NCI-H187 treated with DMSO at 0.1 percent for 48 hours (cell line): ENCODE measurements at places on chromosomes 3 and 15.

DNA sequence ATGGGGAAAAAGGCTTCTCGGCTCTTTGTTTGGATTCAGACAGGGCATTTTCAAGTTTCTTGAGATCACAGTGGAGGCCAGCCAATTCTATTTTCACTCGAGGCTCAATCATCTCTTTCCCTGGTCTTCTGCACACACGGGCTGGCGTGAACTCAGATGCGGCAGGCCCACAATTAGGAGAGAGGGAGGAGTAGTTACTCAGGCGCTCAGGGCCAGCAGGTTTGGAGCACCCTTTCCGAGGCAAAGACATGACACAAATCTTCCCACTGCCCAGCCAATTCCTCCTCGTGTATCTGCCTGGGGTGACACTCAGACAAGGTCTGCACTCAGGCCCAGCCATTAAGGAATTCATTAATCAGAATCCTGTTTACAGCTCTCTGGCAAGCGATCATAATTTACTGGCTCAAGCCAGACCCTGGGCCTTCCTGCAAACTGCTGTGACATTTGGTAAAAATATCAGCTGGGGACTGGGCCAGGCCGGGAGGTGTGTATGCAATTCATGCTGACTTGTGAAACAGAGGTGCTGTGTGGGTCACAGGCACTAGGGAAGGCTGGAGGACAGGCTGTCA lies 68.1 kb upstream of the TLE3 start:
- DNase-seq: no peak

GRCh38 chr15:93228546-93228945 lies 139.5 kb upstream of the RGMA start:
- no peak for DNase-seq

DNA sequence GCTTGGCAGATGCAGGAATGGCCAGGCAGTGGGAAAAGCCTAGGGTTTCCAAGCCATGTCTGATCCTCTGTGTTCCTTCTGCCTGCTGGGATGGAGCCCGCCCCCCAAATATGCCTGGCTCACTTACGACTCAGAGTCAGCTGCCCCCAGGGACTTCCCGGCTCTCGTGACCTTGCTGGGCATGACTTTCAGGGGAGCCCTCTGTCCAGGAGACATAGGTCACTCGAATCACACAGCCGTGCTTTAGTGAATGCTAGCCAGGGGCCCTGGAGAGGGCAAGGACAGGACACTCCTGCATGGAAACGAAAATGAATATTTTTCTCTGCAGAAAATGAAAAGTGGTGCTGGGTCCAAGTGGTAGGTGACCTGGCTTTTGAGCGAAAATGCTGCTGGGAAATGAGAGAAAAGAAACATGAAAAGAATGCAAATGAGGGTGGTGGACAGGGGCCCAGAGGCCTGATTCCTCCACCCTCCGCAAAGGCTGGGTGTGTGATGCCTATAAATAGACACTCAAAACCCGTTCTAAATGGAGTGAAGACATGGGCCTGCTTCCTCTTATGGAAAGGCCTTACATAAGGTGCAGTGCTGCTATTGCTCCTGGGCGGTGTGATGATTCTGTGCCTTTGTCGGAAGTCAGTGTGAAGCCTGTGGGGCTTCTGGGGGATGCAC lies 107.4 kb downstream of the APBA2 start:
- no peak for DNase-seq

DNA sequence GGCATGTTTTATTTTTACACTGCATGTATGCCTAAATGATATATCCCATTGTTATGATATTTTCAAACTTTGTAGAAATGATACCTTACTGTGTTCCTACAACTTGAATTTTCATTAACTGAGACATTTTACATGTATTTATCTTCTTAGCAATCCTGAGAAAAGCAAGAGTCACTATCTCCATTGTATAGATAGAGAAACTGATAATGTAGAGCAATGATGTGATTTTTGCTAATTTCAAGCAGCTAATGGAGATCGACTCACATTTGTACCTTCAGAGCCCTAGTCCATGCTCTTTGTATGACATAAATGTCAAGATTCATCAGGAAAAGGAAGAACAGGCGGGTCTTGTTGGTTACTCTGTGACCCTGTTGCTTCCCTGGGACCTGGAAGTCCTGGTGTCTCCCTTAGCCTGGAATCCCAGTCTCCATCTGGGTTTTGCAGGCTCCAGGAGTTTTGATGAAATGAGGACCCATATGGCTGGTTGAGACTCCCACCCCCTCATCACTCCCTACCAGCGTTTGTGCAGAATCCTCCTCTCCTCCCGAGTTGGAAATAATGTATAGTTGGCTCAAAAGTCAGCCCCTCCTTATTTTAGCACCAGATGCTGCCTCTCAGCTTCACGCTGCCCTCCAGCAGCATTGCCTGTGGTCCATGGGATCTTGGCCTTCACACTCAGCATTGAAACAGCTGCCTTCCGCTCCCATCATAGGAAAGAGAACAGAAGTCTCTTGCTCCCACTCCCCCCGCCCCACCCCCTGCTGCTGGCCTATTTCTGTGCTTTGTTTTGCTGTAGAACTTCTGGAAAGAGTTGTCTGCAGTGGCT lies 67.1 kb downstream of the APBA2 start:
- no peak for DNase-seq

DNA sequence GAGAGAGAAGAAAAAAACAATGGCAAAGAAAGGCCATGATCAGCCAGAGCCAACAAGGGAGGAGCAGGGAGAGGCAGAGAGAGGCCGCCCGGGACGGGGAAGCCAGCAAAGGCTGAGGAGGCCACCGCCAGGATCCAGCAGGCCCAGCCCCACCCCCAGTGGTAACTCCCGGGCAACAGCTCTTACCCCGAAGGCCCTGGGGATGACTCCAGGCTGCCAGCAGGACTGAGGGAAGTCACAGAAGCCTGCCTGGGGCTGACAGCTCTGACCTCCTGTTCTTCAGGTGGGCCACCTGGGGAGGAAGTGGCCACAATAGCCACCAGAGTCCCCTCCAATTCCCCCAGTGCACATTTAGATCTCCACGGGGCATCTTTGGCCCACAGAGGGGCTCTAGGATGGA lies 184.3 kb upstream of the LINGO1 start:
- no peak for DNase-seq

DNA sequence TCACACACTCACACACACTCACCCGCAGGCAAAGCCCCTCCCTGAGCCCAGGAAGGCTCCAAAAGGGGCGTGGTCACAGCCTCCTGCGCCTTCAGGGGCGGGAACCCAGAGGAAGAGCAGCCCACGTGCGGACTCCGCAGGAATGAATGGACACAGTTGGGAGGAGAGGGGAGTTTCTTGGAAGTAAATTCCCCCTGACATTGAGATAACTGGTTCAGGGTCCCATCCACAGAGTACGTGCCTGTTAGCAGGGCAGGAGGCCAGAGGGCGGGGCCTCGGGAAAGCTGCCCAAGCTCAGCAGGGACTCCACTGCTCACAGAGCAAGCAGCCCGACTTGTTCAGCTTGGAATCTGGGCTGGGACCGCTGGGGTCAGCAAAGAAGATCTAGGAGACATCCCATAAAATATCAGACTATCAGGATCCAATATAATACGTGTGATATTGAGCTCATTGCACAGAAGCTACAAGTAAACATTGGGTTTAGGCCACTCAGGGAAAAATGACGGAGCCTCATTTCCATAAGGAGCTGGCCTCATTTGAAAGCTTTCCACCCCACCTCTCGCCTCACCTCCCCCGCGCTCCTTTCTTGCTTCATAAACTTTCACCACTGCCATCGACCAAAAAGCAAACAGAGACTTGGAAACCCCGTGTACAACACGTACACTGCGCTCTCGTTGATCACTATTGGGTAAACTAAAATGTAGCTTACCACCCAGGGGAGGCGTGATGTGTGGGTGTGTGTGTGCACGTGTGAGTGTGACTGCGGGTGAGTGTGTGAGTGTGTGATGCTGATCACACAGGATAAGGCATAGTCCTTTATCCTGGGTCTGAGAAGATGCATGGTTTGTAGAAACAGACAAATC lies 36.0 kb downstream of the TM2D3 start:
- peak; percentile 16 for DNase-seq

GRCh38 chr15:67193223-67193990 lies 61.1 kb downstream of the AAGAB start:
- no peak for DNase-seq

DNA sequence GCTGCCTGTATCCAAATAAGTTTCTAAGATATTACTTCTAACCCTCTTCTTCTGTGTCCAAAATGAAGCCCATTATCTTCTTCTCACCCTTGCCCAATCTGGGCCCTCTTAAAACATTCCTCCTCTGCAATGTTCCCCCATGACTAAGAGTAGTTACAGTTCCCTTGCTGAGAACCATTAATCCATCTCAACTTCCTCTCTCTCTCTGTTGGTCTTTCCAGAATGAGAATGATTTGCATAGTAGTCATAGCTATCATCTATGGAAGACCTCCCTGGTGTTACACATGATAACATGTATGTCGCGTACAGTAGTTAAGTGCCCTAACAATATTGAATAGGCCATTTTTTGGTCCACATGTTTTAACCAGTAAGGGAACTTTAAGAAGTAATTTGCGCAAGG lies 177.9 kb downstream of the ANXA2 start:
- no peak for DNase-seq

DNA sequence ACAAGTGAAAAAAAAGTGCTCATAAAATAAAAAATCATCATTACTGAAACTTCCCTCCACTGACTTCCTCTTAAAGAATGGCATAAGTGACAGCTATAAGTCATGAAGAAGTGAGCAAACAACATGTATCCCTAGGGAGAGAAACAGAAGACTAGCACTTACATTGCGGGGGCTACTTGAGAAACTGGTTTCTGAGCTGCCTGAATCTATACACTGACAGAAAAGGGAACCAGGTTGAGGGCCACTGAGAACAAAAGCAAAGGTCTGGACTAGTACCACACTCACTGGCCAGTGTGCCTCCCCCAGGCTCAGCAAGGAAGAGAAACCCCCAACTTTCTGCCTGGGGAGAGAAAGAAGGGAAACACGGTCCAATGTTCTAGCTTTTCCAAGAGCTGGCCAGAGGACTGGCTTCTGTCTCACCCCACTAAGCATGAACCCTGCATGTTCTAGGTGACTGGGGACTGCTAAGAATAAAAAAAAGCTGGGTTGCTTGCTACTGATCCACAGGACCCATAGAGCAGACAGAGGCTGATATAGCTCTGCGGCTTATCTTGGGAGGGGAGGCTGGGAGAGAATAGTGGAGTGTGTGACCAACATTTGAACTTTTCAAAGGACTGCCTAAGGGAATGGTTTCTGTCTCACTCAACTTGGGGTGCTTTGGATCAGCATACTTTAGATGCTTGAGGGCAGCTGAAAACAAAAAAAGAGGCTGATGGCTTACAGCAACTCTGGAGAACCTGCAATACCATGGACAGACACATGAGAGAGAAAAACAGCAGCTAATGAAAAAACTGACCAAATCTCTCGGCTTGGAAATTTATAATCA lies 8.1 kb downstream of the RAD18 start:
- no peak for DNase-seq

DNA sequence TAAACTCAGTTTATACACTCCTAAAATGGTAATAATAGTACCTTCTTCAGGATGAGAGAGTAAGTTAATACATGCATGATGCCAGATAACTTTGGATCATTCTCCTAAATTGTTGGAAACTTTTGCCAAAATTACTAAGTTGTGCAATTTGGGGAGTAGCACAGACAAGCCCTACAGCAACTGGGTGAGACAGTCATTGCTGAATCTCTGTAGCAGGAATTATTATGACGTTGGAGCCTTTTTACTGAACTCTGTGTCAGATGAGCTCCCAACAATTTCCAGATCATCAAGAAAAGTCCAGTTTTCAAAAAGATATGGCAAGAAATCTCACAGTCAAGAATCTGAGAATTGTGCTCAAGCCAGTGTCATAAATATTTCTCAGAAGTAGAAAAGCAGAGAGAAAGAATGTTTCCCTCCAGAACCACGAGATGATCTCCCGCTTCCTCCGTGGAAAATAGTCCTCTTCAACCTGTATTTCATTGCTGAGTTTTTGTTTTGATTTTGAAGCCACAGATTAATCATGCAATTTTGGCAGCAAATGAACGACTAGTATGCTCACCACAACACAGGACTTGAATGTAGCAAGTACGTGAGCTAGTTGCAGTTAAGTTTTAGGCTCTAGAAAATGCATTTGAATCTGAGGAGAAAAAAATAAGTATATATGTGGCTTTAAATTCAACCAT lies 485.4 kb downstream of the CNTN6 start:
- no peak for DNase-seq

GRCh38 chr3:157705258-157705657 lies 202.0 kb upstream of the VEPH1 start:
- DNase-seq: no peak

GRCh38 chr3:17039594-17039993 lies 154.8 kb downstream of the PLCL2 start:
- DNase-seq: no peak

DNA sequence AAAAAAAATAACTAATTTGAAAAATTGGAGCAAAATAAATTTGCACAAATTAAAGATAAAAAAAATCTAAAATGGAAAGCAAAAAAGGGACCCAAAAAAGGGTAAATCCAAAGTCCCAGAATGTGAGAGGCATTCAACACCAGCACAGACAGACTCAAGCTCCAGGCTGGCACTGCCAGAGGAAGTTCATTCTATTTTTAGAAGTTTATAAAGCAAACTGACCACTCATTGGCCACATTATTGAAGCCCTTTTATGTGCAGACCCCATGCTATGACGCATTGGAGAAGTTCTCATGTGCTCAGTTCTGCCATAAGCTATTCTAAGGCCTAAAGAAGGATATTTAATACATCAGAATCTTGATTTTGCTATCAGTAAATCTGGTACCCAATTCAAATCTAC lies 17.6 kb upstream of the BOC start:
- DNase-seq: no peak

- DNase-seq: no peak
Measured at GRCh38 chr15:78374436-78375393, 34.6 kb downstream of the CRABP1 start.

- DNase-seq: no peak
Measured at GRCh38 chr15:40751745-40752144, 3.3 kb downstream of the RMDN3 start.

GRCh38 chr15:67701669-67702068 lies 123.6 kb upstream of the SKOR1 start:
- DNase-seq: no peak

DNA sequence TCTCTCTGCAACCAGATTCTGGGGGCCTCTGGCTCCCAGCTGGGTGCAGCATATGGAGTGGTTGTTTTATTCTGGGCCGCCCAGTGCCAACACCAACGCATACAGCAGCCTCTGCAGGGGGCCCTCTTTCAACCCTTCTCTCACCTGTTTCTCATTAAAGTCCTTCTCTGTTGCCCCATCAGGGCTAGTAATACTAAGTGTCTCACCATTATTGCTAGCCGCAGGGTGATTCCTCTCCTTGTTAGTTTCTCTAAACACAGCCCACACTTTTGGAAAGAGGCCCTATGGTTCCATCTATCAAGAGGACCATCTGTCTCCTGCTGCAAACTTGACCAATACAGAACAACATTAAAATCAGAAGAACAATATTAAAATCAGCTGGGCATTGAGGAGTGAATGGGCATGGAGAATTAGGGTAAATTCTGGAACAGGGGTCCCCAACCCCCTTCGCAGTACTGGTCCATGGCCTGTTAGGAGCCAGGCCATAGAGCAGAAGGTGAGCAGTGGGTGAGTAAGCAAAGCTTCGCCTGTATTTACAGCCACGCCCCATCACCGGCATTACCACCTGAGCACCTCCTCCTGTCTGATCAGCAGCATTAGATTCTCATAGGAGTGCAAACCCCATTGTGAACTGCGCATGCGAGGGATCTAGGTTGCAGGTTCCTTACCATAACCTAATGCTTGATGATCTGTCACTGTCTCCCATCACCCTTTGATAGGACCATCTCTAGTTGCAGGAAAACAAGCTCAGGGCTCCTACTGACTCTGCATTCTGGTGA lies 36.5 kb downstream of the ALS2CL start:
- no peak for DNase-seq
